K562 (cell line): ENCODE measurements at places on chromosomes 1 and 21. TPM values are rescaled to one million over a fixed set of nuclear protein-coding genes. Genes with fewer than 3 reads are reported as not detected.

Gene GBP3
- 0.22 TPM in 1 of 2 replicates, not detected in the other for total RNA-seq

Gene ARHGEF10L
- total RNA-seq = 0.13 TPM in 2 replicates

Gene CA6
- total RNA-seq = not detected in 2 replicates

Gene DNASE2B
- total RNA-seq = not detected in 2 replicates

Gene SAMD13
- 0.56 and 0.78 TPM in 2 replicates for total RNA-seq

Gene RIMS3
- total RNA-seq = 1.2 and 1.3 TPM in 2 replicates

Gene LEFTY1
- 0.20 and 0.24 TPM in 2 replicates for total RNA-seq

Gene PFKL
- total RNA-seq = 108 and 124 TPM in 2 replicates

DNA sequence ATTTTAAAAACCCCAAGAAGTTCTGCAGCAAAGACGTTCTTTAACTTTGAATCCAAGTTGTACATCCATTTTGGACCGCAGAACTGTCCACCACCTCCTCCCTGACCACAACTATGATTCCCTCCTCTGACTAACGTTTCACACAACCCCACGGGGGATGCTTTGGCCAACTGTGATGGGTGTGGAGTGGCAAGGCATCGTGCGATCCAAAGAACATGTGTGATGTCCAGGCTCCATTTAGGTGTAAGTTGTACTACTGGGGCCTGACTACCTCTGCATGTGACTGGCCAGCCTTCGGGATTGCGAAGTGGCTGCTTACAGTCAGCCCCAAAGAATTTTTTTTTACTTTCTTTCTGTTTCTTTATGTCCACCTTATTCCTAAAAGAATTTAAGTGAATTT, 6.7 kb downstream of the KCNJ15 start:
- no peak overlapping the region for H3K27ac ChIP-seq
- H3K36me3 ChIP-seq = no peaks in the 10 kb centered on the region
- DNase-seq = no peak
- no peaks in the 10 kb centered on the region for H3K4me1 ChIP-seq
- peaks cover 16% of the 10 kb centered on the region for H3K27me3 ChIP-seq

DNA sequence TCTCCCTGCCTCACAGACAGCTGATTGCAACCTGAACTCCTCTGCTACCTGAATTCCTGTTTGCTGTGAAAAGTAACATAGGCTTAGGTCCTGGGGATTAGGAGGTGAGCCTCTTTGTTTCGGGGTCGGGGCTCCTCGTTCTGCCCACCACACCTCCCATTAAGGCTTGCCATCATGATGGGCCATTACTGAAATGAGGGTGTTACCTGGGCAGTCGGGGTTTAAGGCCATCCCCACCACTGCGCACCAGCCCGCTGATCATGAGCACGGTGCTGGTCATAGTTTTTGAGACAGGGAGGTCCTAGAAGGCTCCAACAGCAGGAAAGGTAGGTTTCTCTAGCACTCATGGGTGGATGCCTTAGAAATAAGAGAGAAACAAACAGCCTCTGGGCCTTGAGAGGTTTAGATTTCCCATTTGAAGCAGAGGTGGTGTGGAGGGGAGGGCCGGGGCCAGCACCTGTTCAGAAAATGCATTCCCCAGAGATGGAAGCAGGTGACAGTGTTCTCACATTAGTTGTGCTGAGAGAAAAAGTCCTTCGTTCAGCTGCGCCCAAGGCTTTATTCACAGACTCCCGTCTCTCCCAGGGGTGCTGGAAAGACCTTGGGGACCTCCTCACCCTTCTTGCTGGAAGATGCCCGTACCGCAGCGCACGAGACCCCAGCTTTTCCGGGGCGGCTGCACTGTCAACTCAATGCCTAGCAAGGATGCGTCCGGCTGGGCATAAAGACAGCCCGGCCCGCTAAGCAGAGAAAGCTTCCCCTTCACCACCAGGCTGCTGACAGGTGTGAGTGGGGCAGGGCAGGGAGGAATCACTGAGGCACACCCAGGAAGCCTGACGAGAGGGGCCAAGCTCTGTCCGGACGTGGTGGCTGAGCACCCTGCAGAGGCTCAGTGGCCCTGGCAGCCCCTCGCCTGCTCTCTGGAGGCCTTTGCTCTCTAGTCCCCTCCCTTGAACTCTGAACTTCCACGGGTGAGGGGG, 125.5 kb downstream of the PGBD5 start:
- DNase-seq = no peak
- H3K27me3 ChIP-seq = peaks cover 57% of the 10 kb centered on the region
- H3K36me3 ChIP-seq = no peaks in the 10 kb centered on the region
- no peak overlapping the region for H3K27ac ChIP-seq

DNA sequence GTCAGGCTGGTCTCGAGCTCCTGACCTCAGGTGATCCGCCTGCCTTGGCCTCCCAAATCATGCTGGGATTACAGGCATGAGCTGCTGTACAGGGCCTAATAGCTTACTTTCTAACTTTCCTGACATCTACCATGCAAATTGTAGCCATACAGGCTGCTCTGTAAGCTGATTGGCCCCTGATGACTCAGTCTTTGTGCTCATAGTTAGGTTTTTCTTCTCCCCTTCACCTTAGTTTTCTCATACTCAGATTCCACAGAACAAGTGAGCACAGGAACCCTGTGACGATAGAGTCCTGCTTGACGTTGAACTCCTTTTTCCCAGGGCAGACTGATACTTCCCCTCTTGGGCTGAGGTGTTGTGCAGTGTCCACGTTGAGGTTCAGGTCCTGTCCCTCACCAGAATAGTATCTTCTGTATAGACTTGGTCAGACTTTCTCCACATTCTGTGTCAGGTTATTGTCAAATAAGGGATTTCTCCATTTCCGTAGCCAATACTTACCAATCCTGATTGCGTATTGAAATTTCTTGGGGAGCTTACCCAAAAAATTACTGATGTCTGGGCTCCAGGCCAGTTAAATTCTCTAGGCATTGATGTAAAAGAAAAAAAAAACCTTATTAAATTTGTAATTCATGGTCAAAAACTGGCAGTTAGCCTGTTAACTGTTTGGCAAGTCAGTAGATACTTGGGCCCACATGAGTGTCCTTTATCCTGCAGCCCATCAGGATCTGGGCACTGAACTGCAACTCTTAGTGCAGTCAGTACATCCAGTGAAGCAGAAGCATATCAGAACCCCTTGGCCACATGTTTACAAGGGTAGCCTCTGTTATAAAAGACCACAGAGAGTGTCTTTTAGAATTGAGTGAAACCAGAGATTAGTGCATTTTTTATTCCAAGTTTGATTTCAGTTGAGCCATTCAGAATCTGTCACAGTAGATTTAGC, 118.2 kb downstream of the DYRK1A start:
- H3K27me3 ChIP-seq = no peaks in the 10 kb centered on the region
- H3K27ac ChIP-seq = no peak overlapping the region
- DNase-seq = no peak
- H3K4me1 ChIP-seq = no peaks in the 10 kb centered on the region
- peaks cover 79% of the 10 kb centered on the region for H3K36me3 ChIP-seq

DNA sequence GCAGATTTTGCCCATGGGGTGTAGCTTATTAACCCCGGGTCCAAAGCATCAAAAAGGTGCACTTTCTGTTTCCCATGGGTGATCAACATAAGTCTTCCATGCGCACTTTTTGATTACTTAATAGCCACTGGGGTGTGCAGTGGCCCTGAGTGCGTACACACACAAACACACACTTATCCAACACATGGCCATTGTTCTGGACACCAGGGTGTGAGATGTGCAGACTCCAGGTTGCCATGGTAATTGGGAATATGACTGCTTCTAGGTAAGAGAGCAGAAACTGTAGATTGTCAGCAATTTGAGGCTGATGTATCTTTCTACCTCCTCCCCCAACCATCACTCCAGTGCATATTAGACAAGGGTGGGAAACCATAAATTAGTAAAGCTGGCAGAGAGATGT, 68.8 kb downstream of the MAB21L3 start:
- DNase-seq = no peak
- H3K4me1 ChIP-seq = no peaks in the 10 kb centered on the region
- H3K27ac ChIP-seq = no peak overlapping the region
- H3K27me3 ChIP-seq = peaks cover 26% of the 10 kb centered on the region; the same call in 2 of the 3 replicates

- no peak overlapping the region for H3K4me3 ChIP-seq
- H3K27ac ChIP-seq = no peak overlapping the region
- no peak for DNase-seq
- no peaks in the 10 kb centered on the region for H3K4me1 ChIP-seq
- H3K36me3 ChIP-seq = no peaks in the 10 kb centered on the region
These were observed 61.5 kb upstream of the RAVER2 start for GRCh38 chr1:64683419-64683818.

DNA sequence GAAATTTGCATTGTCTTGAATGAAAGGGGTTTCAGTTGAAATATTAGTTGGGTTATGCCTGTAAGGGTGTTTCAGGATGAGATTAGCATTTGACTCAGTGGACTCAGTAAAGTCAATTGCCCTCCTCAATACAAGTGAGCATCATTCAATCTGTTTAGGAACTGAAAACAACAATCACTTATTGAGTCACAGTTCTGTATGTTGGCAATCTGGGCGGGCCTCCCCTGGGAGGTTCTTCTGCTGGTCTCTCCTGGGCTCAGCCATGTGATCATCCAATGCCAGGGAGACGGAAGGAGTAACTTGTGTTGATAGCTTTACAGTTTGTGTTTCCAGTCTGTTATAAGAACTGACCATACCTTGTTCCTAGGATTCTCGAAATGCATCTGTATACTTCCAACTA, 262.9 kb upstream of the RUNX1 start:
- no peak overlapping the region for H3K27ac ChIP-seq
- no peaks in the 10 kb centered on the region for H3K36me3 ChIP-seq
- peaks cover 6% of the 10 kb centered on the region; the same call in 1 of the 2 replicates for H3K27me3 ChIP-seq

DNA sequence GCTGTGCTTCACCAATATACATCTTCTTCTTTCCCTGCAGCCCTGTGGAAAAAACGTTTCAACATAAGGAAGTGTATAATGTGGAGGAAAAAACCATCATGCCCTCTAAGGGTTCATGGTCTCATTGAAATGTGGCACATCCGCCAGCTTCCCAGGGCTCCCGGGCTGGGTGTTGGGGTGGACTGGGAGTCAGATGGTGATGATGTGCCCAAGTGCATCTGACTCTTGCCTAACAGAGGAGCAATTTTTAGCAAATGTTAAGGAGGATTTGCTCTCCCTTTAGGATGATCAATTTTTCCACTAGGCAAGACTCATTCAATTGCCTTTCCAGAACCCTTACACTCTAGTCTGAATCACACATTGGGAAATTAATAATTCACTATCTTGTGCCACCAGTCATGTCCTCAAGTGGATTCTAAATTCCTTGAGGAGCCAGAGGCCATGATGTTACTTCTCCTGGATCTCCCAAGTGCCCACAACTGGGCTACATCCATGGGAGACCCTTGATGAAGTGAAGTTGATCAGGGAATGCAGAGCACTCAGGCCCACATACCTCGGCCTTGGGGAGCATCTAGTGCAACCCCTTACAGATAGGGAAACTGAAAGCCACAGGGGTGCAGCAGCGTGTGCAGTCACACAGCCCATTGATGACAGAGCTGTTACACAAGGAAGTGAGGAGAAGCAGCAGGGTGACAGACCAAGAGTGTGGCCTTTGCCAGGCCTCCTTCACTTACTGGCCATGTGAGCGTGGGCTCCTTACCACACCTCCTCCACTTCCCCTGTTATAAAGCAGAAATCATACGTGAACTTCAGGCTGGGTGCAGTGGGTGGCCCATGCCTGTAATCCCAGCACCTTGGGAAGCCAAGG, 100.0 kb upstream of the SLC44A3 start:
- peaks cover 27% of the 10 kb centered on the region for H3K27me3 ChIP-seq
- H3K36me3 ChIP-seq = no peaks in the 10 kb centered on the region
- no peak for DNase-seq
- H3K4me3 ChIP-seq = no peak overlapping the region

DNA sequence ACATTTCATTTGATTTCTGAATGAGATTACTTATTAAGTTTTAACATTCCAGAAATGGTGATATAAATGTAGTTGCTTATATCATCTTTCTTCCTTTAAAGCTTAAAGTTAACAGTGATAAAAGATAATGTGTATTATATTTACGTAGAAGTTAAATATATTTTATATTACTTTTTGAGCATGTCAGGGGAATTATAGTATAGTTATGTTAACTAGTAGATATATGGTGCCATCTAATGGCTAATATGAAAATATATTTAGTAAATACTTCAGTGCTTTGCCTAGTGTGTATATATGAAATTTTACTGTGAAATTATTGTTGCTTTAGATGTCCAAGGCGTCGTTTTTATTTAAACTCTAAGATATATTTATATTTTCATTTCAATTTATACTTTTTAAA, 51.5 kb downstream of the SYT14 start:
- H3K4me3 ChIP-seq = no peak overlapping the region
- H3K27me3 ChIP-seq = no peaks in the 10 kb centered on the region
- no peaks in the 10 kb centered on the region for H3K4me1 ChIP-seq

- no peak overlapping the region for H3K4me3 ChIP-seq
- DNase-seq = no peak
- H3K27me3 ChIP-seq = peaks cover 60% of the 10 kb centered on the region
- no peak overlapping the region for H3K27ac ChIP-seq
- peaks cover 6% of the 10 kb centered on the region for H3K4me1 ChIP-seq
- H3K36me3 ChIP-seq = no peaks in the 10 kb centered on the region
These were observed 62.7 kb downstream of the ITPKB start for GRCh38 chr1:226676381-226676780.

- H3K27ac ChIP-seq = no peak overlapping the region
- H3K4me1 ChIP-seq = no peaks in the 10 kb centered on the region
- H3K36me3 ChIP-seq = no peaks in the 10 kb centered on the region
- no peak for DNase-seq
- no peak overlapping the region for H3K4me3 ChIP-seq
These were observed 13.9 kb upstream of the COL6A2 start for GRCh38 chr21:46083791-46084561.

- no peak for DNase-seq
- no peak overlapping the region for H3K27ac ChIP-seq
- H3K27me3 ChIP-seq = peaks cover 9% of the 10 kb centered on the region
- no peaks in the 10 kb centered on the region for H3K36me3 ChIP-seq
- no peaks in the 10 kb centered on the region for H3K4me1 ChIP-seq
- no peak overlapping the region for H3K4me3 ChIP-seq
These were observed 66.7 kb upstream of the GJB5 start for GRCh38 chr1:34688006-34688741.

GRCh38 chr1:111006556-111006955, 42.8 kb upstream of the LRIF1 start:
- H3K27me3 ChIP-seq = no peaks in the 10 kb centered on the region
- no peak overlapping the region for H3K27ac ChIP-seq
- no peak overlapping the region for H3K4me3 ChIP-seq
- DNase-seq = no peak
- H3K36me3 ChIP-seq = no peaks in the 10 kb centered on the region

DNA sequence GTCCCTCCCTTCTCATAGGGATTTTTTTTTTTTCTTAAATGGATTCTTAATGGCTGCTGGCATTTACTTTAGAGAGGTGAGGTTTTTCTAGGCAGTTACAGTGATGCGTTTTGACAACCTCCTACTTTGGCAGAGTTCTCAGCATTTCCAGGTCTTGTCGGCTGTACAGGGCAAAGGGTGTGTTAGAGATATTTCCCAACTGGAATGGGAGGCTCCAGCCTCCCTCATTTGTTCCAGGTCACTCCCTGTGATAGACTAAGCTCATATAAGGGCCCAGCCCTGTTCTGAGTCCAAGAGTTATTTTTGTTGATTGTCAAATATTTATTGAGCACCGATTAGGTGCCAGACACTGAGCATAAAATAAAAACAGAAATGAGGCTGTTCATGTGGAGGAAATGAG, 7.6 kb upstream of the XKR8 start:
- H3K27ac ChIP-seq = no peak overlapping the region
- H3K4me1 ChIP-seq = peaks cover 2% of the 10 kb centered on the region; the same call in 1 of the 2 replicates
- peaks cover 2% of the 10 kb centered on the region; the same call in 1 of the 3 replicates for H3K27me3 ChIP-seq
- DNase-seq = no peak

GRCh38 chr1:19521411-19521810, 36.1 kb upstream of the CAPZB start:
- H3K4me3 ChIP-seq = no peak overlapping the region
- no peaks in the 10 kb centered on the region for H3K36me3 ChIP-seq
- no peak overlapping the region for H3K27ac ChIP-seq
- H3K27me3 ChIP-seq = no peaks in the 10 kb centered on the region
- DNase-seq = no peak
